Type B pancreatic cell (in vitro differentiated cells): ENCODE measurements at places on chromosomes 1 and 21. TPM values are rescaled to one million over a fixed set of nuclear protein-coding genes. Genes with fewer than 3 reads are reported as not detected.

PIK3R3 gene
- total RNA-seq, result 14.0 and 47.5 TPM in 2 replicates

SCNM1 gene
- total RNA-seq, result 39.3 and 42.1 TPM in 2 replicates

- DNase-seq, result no peak
These were observed 146.7 kb downstream of the KCNT2 start for GRCh38 chr1:196461521-196461920.

GRCh38 chr1:230148126-230148652 is 81.2 kb downstream of the GALNT2 start:
- DNase-seq, result no peak

DNA sequence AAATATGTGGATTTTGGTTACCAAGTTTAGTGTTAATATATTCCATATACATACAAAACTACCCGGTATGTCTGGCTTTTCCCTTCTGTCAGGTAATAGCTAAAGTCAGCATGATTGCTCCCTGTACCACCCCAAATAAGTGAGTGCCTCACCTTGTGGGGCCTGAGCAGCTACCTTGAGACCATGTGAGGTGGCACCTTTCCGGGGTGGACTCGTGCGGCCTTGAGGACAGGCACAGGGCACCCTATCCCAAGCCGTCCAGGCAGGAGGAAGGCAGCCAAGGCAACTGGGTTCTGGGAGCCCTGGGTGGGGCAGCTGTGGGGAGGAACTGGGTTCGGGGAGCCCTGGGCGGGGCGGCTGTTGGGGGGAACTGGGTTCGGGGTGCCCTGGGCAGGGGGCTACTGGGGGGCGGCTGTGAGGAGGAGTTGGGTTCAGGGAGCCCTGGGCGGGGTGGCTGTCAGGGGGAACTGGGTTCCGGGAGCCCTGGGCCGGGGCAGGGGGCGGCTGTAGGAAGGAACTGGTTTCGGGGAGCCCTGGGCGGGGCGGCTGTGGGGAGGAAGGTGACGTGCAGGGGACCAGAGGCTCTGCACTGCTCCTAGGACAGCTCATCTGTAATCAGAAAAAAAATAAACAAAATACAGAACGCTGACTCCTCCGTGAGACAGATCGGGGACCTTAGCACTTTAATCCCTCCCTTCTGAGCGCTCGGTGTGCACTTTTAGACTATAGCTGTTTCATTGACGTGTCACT is 63.3 kb downstream of the POFUT2 start:
- no peak for DNase-seq

- no peak for DNase-seq
These were observed 191.6 kb downstream of the HIVEP3 start for GRCh38 chr1:41726899-41727748.

DNA sequence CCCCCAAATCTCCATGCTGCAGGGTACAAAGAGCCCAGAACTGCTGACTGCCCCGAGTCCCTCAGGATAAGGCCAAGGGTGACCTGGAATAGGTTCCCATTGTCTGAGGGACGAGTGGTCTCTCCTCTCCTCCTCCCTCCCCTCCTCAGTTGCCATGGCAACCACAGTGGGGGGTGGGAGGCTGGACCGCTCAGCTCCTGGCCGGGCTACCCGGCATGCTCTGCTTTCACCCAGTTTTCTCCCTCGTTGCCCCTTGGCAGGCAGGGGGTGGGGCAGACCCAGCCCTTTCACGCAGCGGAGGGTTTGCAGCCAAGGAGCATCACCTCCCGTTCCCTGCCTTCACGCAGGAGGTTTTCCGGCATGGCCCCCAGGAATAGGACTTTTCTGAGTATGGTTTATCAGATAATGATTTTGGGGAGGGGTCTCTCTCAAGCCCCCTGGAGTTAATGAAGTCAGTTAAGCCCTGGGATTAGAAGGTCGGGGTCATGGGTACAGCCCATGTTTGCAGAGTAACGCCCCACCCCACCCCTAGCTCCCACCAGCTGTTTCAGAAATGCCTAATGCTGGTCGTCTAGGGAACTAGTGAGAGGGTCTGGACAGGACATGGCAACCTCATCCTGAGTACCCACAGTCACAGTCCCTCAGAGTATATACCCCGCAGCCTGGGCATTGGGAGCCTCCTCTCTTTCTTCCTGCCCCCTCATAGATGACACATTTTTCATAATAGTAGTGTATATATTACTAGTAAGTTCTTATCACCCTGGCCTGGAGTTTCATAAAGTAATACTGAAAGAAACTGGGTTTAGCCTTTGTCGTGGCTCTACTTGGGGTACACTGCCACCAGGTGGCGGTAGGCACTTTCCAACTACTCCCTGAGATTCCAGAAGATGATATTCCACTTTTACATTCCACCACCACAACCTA is 20.7 kb downstream of the C1QB start:
- peak; percentile 81 for DNase-seq

DNA sequence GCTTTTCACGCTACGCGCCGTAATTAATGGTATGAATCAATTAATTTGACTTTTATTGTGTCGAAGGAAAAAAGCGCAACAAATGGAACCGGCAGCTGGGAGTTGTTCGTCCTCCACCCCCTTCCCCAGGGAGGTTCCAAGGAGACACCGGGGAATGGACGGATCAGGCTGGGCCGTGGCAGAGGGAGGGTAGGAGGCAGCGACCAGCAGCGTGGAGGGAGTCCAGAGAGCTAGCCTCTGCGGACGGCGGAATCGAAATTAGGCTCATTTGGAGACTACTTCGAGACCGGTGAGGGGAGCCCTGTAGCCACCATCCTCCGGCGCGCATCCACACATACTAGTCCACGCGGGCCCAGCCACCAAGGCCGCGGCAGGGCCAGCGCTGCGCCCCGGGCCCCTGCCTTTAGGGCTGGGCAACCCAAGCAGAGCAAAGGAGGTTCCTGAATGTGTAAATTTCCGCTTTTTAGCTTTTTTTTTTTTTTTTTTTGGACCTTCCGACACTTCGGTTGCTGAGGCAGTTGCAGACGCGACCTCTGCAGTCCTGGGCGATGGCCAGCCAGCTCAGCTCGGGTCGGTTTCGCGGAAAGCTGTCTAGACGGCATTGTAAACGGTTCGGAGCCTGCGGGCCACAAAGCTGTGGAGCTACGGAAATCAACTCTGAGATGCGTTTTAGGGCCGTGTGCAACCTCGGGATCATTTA is 2.2 kb upstream of the FOXD3 start:
- DNase-seq, result no peak

- no peak for DNase-seq
These were observed 46.5 kb downstream of the NCF2 start for GRCh38 chr1:183543619-183544204.

DNA sequence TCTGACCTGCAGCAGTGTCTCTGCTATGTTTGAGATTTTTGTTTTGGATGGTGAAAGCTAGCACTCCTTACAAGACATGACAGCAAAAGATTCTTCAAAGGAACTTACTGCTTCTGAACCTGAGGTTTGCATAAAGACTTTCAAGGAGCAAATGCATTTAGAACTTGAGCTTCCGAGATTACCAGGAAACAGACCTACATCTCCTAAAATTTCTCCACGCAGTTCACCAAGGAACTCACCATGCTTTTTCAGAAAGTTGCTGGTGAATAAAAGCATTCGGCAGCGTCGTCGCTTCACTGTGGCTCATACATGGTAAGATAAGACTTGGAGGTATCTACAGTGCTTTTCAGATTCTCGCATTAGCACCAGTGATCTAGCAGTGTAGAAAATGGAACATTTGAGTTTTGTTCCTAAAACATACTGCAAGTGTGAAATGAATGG is 200.2 kb downstream of the PDE4B start:
- no peak for DNase-seq
